ENCODE measurements at places on chromosomes 2 and 18.

DNA sequence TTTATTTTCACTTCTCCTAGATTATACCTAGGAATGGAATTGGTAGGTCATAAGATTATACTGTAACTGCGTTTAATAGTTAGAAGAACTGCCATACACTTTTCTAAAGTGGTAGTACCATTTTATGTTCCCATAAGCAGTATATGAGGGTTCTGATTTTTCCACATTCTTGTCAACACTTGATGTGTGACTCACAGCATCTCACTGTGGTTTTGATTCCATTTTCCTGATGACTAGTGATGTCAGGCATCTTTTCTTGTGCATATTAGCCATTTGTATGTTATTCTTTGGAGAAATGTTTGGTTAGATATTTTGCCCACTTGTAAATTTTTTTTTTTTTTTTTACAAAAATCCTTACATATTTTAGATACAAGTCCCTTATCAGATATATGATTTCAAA is 2.3 kb downstream of the DCAF17 start:
- DNase-seq = no peak

DNA sequence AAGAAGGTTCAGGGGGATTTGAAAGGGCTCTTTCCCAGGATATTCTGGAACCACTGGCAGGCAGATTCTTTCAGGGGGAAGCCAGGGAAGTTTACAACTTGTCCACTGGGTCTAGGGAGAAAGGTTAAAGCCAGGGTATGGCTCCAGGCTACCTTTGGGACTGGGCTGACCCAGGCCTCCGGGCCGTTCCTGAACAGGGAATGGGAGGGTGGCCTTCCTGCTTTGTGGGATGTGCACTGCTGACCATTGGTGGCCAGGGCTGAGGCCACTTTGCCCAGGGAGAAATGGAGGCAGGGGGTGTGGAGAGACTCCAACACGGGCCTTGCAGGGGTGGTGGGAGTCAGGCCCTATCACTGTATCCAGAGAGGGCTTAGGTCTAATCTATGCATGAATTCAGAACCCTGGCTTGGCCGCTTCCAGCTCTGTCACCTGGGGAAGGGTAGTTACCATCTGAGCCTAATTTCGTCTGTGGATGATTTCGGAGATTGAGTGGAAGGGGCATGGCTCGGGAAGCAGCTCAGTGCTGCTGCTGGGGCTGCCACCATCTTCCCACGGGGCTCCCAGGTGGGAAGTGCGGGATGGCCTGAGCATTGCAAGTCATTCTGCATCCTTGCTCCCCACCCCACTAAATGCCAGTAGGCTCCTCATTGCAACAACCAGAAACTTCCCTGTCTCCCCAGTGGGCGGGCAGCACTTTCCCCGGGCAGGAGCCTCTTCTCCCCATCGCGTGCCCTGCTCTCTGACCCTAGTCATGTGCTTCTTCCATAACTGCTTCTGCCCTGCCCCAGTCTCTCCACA is 57.1 kb upstream of the OTOF start:
- no peak for DNase-seq

DNA sequence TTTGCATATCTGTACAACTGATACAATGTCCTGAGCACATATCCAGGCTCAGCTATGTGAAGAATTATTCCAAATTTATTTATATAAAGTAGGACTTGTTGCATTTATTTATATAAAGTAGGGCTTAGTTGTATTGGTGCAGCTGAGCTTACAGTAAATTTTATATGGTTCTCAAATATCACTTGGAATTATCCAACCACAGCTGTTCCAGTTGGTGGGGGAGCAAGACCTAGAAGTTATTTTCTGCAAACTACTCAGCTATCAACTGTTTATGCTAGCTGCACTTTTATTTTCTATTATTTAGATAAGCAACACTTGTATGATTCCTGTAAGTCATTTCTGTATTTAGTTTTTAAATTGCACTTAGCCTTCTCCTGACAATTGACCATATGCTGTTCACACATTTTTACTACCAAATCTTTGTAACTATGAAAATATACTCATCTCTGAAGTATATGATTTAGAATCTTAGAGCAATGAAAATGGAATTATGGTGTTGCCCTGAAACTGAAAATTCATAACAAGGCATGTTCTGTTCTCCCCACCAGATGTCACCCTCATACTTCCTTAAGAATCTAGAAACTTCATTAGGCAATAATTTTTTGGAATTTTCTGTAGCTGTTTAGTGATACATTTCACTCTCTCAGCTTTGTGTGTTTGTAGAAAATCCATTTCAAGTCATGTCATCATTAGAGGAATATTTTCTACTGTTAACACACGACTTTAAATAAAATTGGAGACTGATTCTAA is 157.0 kb upstream of the CBLN2 start:
- DNase-seq = peak; percentile 30

DNA sequence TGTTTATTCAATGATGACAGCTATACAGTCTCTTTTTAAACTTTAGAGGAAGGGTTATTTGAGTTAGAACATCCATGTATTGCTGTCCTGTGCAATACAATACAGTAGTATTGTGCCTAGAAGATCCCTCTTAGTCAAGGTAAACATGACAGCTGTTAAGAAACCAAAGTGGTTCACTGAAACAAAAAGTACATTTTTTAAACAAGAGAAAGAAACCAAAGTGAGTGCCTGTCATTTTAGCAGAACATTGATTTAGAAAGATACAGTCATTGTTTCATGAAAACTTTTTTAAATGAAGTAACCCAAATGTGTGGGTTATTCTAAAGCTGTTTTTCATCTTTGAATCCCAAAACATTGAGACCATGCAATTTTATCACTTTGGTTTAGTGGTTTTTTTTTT is 15.5 kb downstream of the ITPRID2 start:
- no peak for DNase-seq

DNA sequence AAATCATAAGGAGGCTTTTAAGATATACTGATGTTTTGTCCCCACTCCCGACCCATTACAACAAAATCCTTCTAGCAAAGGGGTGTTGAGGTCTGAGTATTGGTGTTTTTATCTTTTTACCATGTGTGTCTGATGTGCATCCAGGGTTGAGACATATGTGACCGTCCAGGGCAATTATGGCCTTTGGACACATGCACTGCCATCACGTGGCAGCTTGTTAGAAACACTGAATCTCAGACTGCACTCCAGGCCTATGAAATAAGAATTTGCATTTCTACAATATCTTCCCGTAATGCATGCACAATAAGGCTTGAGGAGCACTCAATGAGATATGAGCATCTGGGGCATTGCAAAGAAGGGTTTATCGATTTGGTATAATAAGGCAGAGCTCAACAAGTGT is 235.1 kb upstream of the ZNF804A start:
- no peak for DNase-seq

- no peak for DNase-seq
Measured at GRCh38 chr2:206979922-206980321, 40.6 kb downstream of the CPO start.

DNA sequence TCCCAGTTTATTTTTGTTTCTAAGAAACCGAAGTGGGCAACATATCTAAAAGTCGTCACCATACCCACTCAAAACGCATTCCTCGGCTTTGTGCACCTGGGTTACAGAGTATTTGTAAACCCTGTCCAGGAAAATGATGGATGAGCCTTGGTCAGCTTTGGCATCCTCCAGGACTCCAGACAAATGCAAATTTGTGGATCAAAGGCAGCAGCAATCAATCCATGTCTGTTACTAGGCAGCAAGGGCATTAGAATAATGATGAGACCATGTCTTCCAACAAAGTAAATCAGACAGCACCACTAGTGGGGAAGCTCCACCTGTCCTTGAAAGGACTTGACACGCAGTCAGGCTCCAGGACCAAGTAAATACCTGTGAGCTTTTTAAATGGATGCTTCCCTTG is 672.6 kb upstream of the GYPC start:
- DNase-seq = no peak

DNA sequence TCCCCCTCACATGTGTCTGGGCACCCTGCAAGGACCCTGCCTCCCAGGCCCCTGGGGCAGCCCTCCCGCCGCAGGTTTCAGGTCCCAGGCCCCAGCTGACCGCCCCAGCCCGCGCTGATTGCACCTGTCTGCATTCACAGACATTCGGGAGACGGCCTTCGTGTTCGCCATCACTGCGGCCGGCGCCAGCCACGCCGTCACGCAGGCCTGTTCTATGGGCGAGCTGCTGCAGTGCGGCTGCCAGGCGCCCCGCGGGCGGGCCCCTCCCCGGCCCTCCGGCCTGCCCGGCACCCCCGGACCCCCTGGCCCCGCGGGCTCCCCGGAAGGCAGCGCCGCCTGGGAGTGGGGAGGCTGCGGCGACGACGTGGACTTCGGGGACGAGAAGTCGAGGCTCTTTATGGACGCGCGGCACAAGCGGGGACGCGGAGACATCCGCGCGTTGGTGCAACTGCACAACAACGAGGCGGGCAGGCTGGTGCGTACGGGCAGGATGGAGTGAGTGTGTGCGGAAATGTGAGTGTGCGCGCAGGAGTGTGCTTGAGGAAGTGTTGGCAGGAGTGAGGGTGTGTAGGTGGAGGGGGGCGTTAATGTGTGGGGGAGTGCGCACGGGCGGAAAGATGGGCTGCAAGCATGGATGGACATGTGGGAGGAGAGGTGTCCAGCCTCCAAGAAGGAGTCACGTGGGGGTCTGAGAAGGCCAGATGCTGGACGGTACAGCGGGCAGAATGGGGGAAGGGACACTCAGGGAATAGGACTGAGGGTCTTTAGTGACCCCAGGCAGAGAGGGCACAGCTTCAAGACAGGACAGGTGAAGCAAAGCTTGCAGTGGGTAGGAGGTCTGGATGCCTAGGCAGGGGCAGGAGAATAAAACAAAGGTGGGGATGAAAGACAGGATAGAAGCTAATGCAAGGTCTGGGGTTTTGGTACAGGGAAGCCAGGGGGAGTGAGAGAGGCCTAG is 9.0 kb upstream of the WNT10A start:
- DNase-seq = no peak

GRCh38 chr2:4077017-4077416 is 373.6 kb downstream of the DCDC2C start:
- DNase-seq = no peak

GRCh38 chr2:200619279-200619678 is 33.5 kb downstream of the AOX1 start:
- DNase-seq = no peak

DNA sequence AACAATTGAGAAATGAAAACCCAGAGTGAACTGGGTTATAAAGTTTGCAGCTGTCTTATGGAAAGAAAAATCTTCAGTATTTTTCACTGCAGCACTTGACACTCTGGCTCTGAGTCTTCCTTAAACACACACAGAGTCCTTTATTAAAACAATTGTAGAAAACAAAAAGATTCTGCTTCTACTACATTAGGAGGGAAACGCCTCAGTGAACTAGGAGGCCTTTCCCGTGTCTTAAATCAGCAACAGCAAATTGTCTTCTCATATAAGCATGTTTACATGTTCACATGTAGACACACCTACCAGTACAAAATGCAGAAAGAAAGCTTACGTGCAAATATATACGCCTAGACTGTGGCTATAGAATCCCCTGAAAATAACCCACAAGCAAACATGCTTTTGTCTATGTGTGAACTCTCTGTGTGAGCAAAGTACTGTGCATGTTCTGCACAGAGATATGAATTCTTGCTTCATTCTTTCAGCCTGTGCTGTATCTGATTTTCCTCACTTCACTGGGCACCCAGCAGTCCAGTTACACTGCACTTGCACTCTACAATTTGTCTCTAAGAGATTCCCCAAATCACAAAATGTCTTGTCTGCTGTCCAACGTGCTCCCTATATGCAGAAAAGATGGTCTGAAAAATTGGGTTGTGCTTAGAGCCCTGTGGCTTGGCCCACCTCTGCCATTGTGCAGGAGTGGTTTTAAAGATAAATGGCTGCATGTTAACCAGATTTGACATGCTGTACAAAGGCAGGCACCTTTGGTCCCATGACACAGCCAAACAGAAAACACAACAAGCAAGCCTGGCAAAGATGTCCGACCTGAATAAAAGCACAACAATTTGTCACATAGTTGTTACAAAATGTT is 24.5 kb downstream of the ZEB2 start:
- DNase-seq = no peak

DNA sequence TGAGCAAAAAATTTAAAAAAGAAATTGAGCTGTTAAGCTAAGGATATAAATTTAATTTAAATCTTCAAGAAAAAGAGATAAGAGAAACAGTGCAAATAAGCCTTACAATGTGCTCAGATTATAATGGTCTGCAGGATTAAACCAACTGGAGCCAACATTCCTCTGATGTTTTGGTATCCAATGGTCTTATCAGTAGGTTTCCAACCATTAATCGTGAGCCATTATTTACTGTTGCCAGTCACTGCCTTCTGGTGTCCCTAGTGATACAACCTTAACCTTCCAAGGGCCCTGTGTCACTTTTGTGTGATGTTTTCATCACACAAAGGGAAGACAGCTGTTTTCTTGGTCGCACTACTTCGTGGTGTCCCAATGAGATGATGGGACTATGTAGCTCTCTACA is 134.5 kb upstream of the CTAGE1 start:
- no peak for DNase-seq

DNA sequence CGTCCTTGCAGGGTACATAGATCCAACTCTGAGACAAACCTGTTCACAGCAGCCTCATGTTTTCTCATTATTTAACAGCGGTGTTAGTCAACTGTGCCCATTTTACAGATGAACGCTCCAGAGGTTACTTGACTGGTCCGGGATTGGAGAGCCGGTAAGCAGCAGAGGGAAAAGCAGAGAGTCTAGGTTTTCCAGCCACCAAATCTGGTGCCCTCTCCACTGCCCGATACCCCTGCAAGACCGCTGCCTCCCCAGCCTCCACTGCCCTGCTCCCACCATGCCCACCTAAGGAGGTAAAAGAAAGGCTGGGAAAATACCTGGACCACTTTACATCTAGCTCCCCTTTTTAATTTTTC is 51.5 kb downstream of the EIPR1 start:
- no peak for DNase-seq

GRCh38 chr18:60506190-60506589 is 133.6 kb upstream of the MC4R start:
- DNase-seq = no peak

- DNase-seq = no peak
Measured at GRCh38 chr2:55486426-55486825, 33.1 kb upstream of the CFAP36 start.

GRCh38 chr2:109264595-109265328 is 135.8 kb downstream of the SH3RF3 start:
- DNase-seq = no peak

GRCh38 chr2:77363277-77363676 is 158.9 kb downstream of the LRRTM4 start:
- no peak for DNase-seq

GRCh38 chr2:64344999-64345576 is 108.9 kb upstream of the LGALSL start:
- no peak for DNase-seq
